Gastrocnemius medialis (tissue), 4 donors: ENCODE measurements at places on chromosomes 7 and 10. TPM values are rescaled to one million over a fixed set of nuclear protein-coding genes. Genes with fewer than 3 reads are reported as not detected.

GRCh38 chr7:100147278-100147677 is 1.4 kb upstream of the LAMTOR4 start:
- no peak for DNase-seq

GRCh38 chr7:74006451-74007241 is 21.3 kb upstream of the ELN start:
- no peak for DNase-seq

- DNase-seq: no peak
Observed at GRCh38 chr7:20214921-20215669, 2.1 kb downstream of the MACC1 start.

Gene COL17A1
- total RNA-seq: not detected

GRCh38 chr7:25180592-25180923 is 47.7 kb downstream of the NPVF start:
- DNase-seq: no peak

Gene CALCR
- total RNA-seq: not detected

DNA sequence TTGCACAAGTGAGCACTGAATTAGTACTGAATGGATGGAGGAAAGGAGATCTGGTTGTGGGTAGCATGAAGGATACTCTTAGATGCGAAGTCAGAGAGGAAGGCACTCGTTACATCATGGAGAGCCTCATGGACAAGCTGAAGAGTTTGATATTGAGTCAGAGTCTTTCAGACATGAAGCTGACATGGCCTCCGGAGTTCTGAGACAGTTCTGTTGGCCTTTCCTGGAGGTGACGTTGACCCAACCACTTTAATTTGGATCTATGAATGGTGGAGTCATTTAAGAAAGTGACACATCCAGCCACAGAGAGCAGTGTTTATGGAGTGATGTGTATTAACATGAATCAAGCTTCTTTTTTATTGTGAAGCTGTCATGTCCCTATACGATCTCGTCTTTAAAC is 286.3 kb upstream of the CDC14C start:
- DNase-seq: no peak

DNA sequence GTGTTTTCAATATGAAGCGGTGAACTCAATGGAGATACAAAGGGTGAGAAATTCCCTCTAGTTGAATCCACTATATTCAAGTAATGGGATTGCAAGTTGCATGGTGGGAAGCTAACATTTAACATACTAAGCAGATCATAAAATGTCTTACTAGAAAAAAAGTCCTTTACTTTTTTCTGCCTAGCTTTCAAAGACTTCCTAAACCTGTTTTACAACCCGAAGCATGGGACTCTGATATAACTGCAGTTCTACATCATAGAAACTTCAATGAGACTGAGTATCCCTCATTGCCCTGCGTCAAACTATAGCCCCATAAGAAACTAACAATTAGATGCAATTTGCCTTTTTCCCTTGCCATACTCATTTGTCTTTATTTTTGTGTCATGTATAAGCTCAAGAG is 179.9 kb downstream of the RTKN2 start:
- no peak for DNase-seq

DNA sequence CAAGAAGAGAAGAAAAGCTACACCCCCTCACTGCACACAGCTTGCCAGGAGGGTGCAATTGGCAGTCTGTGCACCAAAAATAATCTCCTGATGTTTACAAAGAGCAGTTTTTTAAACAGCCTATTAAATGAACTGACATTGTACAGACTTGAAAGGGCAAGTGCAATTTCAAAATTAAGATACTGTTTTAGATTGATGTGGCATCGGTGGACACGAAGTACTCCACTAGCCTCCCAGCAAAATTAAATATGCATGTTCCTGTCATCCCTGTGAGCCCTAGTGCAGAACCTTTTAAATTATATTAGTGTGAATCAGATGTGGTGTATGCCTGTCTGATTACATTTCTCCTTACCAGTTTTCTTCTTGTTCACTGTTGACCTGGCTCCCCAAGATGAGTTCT is 87.9 kb downstream of the WIPF3 start:
- no peak for DNase-seq

GRCh38 chr7:47288060-47288459 is 293.9 kb downstream of the TNS3 start:
- no peak for DNase-seq

GRCh38 chr7:104981672-104982037 is 32.4 kb upstream of the KMT2E start:
- DNase-seq: no peak

Gene ZNF117
- total RNA-seq: 0.88 TPM

Gene SPDYE2
- total RNA-seq: not detected

Gene UCMA
- not detected for total RNA-seq

DNA sequence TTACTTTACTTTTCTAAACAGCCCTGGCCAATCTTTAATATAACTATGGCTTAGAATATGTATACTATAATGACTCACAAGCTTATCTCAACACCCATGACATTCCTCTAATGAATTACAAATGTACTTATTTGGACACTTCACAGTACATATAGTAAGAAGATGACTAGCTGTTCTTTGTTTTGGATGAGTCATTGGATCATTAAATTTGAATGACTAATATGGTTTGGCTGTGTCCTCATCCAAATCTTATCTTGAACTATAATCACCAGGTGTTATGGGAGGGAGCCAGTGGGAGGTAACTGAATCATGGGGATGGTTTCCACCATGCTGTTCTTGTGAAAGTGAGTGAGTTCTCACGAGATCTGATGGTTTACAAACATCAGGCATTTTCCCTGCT is 807.5 kb upstream of the SORCS1 start:
- no peak for DNase-seq

- DNase-seq: no peak
Observed at GRCh38 chr7:131166066-131166465, 161.6 kb upstream of the MKLN1 start.

- no peak for DNase-seq
Observed at GRCh38 chr7:99825452-99825851, 2.4 kb upstream of the CYP3A43 start.

- DNase-seq: no peak
Observed at GRCh38 chr10:44013981-44014380, 365.3 kb upstream of the ZNF32 start.

DNA sequence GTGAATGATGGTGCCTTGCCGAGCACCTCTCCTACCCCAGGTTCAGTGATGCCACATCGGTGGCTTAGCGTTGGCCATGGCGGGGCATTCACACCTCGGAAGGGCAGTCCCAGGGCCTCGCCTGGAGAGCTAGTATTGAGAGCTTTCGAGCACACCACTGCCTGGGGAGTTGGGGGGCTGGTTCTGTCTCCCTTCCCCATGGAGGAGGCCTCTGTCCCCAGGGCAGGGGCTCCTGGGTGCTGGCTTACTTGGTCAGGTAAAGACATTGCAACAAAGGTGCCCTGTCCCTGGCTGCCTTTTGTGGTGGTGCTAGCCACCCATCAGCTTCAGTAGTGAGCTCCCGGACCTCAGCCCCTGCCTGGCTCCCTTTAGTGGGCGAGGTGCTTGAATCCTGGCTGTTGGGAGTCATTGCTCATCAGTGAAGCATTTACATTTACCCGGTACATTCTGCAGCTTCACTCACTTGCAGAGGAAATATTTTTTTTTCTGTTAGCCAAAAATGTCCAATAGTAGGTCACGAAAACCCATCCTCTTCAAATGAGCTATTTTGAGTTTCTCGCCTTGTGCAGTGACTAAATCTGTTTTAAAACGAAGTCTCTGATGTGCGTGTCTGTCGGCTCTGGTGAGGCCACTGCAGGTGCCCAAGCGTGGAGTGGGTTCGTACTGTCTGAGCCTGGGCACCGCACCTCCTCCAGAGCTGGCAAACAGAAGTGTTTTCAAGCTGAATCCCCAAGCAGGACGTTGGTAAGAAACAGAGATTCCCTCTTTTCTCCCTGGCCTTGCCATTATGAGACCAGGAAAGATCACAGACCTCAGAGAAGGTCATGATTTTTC is 95.5 kb downstream of the INPP5A start:
- no peak for DNase-seq

GRCh38 chr7:112059675-112060074 is 146.5 kb downstream of the DOCK4 start:
- no peak for DNase-seq

Gene ADRB1
- total RNA-seq: 0.18 TPM

GRCh38 chr10:63698787-63699150 is 177.6 kb downstream of the REEP3 start:
- no peak for DNase-seq

- DNase-seq: no peak
Observed at GRCh38 chr7:39300276-39300675, 265.9 kb upstream of the YAE1 start.

Gene PON1
- not detected for total RNA-seq

DNA sequence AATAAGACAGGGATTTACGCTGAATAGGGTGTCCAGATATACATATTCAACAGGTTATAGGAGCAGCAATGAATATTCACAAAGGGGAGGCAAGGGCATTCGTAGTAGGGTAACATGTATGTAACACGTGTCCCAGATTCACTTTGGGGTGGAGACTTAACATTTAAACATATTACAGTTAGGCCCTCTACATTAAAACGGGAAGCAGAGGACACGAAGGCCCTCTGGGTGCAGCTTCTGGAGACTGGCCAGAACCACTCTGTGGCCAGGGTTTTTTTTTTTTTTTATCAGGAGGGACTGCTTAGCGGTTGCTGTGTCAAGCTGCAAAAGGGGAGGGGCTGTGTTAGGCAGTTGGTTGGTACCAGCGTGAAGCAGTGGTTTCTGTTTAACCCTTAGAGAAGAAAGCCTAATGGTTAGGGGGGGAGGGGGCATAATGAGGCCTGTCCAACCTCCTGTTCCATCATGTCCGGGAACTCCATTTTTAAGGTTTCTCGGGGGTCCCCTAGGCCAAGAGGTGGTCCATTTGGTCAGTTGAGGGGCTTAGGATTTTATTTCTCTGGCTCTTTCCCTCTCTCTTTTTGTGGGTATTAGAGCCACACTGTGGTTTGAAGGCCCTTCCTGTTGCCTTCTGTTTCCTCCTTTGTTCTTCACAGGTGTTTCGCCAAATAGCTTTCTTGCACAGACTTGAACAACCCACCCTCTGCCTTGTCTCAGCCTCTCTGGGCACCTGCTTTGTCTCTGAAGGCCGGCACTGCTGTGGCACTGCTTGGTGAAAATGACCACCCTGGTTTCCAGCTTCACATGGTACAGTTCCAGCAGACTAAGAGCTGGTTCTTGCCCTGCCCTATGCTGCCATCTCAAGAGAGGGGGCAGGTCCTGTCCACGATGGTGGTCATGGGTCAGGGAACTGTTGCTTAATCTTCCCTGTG is 26.4 kb downstream of the PRF1 start:
- DNase-seq: peak; percentile 26

DNA sequence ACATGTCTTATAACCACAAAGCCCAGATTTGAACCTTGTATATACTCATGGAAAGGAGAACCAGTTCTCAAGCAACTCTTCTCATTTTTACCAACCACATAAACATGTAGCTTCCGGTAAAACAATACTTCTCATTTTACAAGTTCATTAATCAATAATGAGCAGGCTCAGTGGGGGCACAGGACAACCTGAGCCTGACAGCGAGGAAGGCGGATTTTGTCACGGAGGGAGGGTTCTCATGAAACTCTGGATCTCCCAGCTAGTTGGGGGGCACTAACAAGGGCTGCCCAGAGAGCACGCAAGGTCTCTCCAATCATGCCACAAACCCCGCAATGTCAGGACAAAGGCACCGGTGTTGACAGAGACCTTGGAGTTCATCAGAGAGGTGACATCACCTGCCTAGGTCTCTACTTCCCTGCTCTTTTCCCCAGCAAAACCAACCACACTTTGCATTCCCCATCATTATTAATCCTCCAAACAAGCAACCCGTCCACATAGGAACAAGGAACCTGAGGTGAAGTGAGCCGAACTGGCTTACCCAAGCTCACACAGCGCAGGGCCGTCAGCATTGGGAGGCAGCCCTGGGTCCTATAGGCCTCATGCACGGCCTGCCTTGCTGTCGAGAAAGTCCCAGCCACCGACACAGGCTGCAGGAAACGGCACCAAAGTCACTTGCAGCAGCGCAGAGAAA is 192.1 kb upstream of the KLF14 start:
- DNase-seq: no peak

- DNase-seq: no peak
Observed at GRCh38 chr10:116698364-116698763, 44.0 kb downstream of the HSPA12A start.

Gene HOXA3
- 0.53 TPM for total RNA-seq

DNA sequence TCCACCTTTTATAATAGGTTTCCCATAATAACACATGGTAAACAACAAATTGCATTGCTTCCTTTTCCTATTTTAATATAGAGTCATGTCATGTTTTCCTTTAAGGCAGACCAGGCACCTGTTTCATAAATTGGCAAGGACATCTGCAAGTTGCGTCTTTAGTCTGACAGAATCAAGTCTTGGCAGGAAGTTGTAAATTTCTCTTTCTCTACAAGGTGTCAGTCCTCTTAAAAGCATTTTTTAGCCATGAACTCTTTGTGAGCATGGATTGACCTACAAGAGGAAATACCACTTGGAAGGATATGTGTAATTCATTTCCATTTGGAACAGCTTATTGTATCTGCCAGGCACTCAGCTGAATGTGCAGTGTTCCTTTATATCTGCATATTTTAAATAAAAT is 176.8 kb downstream of the PRKG1 start:
- no peak for DNase-seq

Gene PSMA2
- 217 TPM for total RNA-seq

DNA sequence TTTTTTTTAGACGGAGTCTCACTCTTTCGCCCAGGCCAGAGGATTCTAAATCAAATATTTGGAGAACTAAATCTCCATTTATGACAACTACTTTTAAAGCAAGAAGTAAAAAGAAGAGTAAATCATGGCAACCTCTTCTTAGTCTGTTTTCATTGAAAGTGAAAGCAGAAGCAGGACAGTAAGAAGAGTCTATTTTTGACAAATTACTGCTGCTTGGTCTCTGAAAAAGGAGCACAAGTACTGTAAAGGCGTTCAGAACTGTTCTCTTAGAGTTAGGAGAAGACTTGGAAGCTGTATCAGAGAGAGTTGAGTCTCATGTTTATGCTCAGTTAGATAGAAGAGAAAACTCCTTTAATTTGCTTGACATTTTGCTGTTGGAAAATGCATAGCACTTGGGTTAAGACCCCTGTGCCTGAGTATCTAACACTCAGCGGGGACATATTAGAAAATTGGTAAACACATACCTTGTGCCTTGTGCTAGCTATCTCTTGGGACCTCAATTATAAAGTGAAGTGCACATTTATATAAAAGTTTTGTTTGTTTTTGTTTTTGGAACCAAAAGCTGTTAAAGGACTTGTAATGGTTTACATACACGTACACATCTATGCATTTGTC is 433.0 kb downstream of the ANKRD7 start:
- DNase-seq: no peak

DNA sequence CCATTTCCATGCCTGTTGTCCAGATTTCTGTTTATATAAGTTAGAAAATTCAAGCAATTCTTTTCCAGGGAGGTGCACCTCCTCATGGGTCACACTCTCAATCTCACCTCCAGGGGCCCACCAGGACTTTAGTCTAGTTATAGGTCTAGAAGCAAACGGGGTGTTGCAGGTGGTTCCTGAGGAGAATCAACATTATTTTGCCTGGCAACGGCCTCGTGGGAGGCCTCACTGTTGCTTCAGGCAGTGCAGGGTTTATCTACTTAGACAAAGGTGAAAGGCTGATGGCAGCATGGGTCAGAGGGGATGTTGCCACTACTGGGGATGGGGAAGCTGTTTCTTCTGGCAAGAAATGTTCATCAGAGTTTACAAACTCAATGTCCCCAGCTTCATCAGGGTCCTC is 56.7 kb upstream of the LRRC18 start:
- no peak for DNase-seq
